ENCODE measurements at places on chromosomes 11 and 22. TPM values are rescaled to one million over a fixed set of nuclear protein-coding genes. Genes with fewer than 3 reads are reported as not detected.

- DNase-seq = no peak
Observed at GRCh38 chr11:35242412-35243242, 103.7 kb downstream of the CD44 start.

DNA sequence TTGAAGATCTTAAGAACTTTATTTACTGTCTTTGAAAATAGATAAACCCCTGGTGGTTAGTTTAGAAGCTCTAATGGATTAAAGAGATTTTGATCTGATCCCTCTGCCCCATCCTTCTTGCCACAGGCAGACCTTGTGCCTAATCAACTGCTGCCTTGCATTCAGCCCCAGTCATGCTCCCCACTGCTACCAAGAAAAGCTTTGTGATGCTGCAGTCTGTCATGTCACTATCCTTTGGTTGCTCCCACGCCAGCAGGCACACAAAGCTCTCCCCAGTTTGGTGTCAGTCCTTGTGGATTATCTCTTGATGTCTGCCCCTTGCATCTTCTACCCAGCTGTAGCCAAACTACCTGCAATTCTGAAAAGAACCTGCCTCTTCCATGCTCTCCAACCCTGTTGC is 112.2 kb downstream of the MTNR1B start:
- DNase-seq = no peak

DNA sequence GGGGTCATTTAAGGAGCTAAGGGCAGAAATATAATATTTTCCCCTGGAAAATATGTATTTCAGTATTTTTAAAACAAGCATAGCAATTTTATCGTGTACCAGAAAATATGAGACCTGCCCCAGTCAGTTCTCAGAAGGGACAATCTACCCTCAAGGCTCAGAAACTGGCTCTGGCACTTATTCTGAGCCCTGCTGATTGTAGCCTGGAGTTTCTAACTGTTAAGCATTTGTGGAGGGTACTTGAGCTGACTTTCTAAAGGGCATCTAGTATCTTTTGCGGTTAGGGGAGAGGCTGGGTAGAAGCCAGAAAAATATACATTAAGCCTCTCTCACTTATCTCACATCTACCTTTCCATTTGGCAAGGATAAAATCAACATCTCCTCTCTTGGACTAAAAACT is 71.3 kb upstream of the FSHB start:
- DNase-seq = no peak

GRCh38 chr11:133049244-133050019 is 482.9 kb downstream of the OPCML start:
- no peak for DNase-seq

DNA sequence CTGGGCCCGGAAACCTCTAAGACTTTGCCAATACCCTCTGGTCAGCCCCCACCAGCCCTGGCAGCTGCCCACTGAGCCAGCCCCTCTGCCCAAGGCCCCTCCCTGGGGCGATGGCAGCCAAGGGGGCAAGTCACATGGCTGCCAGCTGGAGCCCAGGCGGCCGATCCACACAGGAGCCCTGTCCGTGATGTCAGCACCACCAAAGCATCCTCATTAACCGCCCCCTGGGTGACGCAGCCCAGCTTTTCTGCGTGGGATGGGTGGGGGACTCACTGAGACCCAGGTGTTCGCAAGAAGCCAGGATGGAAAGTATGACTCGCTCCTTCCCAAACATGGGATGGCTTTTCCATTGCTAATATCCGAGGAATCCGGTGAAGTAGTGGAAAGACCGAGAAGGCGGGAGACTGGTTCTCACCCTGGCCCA is 46.6 kb upstream of the WNT7B start:
- no peak for DNase-seq

DNA sequence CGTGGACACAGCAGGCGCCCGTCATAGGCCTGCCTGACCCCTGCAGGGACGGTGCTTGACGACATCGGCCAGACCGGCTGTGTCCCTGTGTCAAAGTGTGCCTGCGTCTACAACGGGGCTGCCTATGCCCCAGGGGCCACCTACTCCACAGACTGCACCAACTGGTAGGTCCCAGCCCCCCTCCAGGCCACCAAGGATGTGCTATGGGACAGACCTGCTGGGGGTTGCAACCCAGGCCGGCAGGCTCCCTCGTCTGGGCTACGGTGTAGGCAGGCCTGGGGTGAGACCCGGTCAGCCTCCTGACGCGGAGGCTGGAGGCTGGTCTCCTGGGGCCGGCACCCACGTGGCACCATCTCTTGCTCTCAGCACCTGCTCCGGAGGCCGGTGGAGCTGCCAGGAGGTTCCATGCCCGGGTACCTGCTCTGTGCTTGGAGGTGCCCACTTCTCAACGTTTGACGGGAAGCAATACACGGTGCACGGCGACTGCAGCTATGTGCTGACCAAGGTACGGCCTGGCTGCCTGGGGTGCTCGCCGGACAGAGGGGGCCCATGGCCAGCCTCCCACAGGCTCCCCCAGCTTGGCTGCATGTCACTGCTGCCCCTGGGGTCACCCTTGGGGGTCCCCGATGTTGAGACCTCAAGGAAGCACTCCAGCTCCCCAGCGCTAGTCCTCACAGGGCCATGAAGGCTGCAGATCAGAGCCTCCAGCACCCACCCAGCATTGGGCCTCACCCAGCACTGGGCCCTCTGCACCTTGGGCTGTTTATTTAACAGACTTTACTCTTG is 7.7 kb downstream of the MUC5AC start:
- no peak for DNase-seq

GRCh38 chr11:64229090-64229743 is 1.1 kb upstream of the DNAJC4 start:
- DNase-seq = no peak

GRCh38 chr22:20296598-20296997 is 23.3 kb downstream of the DGCR6L start:
- DNase-seq = no peak

DNA sequence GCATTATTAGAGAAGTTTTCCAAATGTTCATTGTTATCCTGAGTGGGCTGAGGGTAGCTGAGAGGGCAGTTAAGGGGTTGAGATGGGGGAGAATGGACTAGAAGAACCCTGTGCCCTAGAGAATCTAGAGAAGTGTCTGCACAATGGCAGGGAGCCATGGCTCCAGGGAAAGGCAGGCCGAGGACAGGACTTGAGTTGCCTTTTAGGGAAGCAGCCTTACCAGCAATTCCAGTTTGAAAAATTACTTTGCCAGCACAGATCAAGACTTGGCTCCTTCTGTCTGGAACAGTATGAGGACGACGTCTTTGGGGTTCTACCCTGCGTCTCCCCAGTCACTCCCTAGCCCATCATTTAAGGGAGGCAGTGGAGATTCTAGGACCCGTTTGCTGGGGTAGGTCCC is 25.7 kb upstream of the MICAL3 start:
- DNase-seq = no peak

- DNase-seq = peak; percentile 91
Observed at GRCh38 chr11:8794677-8795103, 112.1 kb downstream of the RPL27A start.

- peak; percentile 39 for DNase-seq
Observed at GRCh38 chr11:11948242-11948947, 60.0 kb downstream of the DKK3 start.

DNA sequence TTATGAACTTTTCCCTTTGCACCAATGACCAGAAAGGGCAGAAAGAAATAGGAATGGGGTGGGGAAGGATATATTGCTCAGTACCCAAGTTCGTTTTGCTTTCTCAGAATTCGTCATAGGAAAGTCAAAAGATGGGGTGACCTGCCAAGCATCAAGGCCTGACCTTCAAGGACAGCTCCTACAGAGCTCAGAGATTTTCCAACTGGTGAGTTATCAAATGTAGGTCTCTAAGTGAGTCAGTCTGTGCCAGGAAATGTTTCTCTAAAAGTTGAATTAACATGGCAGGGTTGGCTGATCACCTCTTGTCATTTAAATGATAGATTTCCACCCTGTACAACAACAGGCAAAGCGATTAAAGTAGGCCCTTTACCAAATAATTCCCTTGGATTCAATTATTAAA is 307.2 kb downstream of the CADM1 start:
- DNase-seq = no peak

DNA sequence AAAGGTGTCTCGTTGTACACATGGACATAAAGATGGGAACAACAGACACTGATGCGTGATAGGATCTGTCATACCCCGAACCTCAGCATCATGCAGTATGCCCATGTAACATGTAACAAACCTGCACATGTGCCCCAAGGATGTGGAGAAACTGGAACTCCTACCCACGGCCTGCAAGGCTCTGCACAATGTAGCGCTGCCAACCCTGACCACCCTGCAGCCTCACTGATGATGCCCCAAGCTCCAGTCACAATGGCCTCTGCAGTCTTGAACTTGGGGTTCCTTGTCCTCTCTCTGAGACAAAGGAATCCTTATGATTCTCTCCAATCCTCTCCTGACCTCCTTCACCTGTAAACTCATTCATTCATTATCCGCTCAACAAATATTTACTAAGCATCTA is 14.2 kb downstream of the LMO1 start:
- DNase-seq = no peak

DNA sequence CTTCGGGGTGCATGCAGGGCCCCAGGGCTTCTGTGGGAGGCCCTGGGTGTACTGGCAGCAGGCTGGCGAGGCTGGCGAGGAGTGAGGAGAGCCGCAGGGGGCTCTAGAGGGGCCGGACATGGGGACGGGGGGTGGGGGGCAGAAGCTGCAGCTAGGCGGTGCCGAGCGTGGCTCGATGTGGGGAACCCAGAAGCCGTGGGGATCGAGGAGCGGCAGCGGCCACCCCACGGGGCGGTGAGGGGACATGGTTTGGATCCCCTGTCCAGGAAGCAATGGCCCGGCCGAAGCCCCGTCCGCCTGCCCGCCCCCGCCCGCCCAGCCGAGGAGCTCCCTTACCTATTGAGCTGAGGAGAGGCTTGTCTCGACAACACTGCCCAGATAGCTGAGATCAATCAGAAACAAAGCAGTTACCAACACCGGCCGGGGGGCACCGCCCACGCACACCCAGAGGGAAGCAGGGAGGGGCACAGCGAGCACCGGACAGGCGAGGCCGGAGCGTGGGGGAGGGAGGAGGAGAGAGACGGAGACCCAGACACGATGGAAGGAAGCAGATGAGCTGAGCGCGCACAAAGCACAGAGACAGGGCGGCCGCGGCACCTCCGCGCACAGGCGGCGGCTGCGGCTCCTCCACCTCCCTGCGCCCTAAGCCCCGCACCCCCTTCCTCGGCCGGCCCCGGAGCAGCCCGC is 38.7 kb downstream of the IGSF9B start:
- no peak for DNase-seq

DNA sequence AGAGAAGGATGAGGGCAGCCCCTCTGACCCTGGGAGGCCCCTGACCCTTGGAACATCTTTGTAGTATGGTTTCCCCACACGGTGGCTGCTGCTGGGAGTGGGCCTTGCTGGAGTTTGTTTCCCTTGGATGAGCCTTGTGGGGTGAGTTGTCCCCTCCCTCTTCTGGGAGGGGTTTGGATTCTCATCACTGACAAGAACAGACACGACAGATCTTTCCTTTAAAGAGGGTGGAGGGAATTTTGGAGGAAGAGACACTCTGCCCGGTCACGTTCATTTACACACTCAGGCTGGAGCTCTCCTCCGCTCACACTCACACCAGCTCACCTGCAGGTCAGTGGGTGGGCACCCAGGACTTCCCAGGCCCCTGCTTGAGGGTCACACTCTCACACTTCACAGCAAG is 31.7 kb downstream of the POU2F3 start:
- no peak for DNase-seq

DNA sequence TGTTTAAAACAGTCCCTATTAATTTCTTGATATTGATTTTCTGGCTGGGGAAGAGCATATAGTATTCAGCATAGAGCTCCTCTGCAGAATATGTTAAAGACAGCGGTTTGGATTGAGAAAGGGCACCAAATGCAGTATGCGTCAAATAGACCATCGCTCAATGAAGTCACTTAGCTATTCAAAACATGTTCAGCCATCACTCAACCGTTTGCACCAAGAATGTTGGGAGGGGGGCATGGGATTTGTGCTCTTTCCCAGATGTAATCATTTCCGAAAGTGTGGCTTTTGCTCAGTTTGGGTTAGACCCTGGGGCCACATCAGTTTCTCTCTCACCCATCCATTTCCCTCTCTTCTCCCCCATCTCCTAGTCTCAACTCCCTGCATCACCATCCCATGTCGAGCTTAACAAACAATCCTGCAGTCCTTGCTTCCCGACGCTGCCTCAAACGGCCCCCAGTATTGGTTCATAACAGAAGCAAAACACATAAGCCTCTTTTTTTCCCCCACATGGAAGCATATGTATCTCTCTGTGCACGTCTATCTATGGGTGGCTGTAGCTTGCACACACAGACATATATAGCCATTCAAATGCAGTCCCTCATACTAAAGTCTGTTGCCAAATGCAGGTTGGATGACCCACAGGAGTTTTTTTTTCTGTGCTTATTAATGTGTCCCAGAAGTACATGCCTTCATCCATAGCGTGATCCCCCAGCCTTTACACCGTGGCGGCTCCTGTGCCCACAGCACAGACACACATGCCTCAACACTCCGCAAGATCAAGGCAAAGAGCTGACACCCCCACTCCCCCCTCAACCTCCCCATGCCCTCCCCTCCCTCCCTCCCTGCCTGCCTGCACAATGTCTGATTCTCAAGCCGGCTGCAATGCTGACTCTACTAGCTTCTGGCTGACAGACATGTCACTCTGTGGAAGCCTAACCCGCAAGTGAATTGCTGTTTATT is 2.6 kb downstream of the CACNG2 start:
- DNase-seq = no peak

DNA sequence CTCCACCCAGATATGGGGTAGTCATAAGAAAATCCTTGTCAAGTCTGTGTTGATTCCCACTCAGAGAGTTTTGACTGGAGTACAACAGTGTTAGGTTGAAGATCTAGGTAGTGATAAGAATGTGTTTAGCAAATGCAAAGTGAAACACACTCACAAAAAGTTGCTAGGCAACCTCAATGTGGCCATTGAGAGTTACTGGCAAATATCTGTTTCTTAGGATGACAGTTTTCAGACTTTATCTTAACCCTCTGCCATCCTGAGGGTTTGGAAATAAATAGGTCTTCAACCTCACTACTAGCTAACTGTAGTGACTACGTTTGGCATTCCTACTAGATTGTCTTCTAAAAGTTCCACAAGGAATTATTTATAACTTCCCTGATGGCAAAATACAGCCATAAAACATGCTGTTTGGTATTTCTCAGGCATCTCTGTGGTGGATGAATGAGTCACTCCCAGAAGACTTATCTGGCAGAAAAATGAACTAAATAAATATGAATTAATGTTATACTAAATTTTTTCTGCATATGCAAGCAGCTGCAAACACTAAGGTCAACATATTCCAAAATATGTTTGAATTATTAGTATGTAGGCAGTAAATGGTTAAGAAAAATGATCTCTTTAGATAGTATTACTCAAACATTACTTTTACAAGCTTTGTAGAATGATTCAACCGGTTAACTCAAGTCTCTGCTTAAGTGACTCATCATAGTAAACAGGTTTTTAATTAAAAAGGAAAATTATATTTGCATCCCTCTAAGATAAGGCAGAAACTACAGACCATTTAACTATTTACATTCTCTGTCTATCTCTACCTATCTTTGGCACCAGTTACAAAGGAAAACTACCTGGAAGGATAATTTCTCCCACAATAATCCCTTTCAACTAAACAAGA is 17.1 kb upstream of the SYTL2 start:
- peak; percentile 45 for DNase-seq

The TRIM5 gene
- polyA plus RNA-seq = 23.9 TPM

The GSTP1 gene
- 848 TPM for polyA plus RNA-seq

The TTC36 gene
- polyA plus RNA-seq = 1.9 TPM

The MS4A4A gene
- polyA plus RNA-seq = 11.9 TPM
